B cell (primary cell): ENCODE measurements at places on chromosomes 2 and 18.

GRCh38 chr18:26700201-26700600 lies 151.8 kb upstream of the KCTD1 start:
- H3K4me3 ChIP-seq: no peak overlapping the region
- H3K27ac ChIP-seq: no peak overlapping the region
- DNase-seq: no peak
- H3K4me1 ChIP-seq: no peaks in the 10 kb centered on the region
- no peaks in the 10 kb centered on the region for H3K27me3 ChIP-seq

GRCh38 chr2:37585982-37586621 lies 85.3 kb downstream of the CDC42EP3 start:
- H3K36me3 ChIP-seq: no peaks in the 10 kb centered on the region
- H3K4me3 ChIP-seq: no peak overlapping the region
- no peak for DNase-seq
- peaks cover 18% of the 10 kb centered on the region for H3K4me1 ChIP-seq

DNA sequence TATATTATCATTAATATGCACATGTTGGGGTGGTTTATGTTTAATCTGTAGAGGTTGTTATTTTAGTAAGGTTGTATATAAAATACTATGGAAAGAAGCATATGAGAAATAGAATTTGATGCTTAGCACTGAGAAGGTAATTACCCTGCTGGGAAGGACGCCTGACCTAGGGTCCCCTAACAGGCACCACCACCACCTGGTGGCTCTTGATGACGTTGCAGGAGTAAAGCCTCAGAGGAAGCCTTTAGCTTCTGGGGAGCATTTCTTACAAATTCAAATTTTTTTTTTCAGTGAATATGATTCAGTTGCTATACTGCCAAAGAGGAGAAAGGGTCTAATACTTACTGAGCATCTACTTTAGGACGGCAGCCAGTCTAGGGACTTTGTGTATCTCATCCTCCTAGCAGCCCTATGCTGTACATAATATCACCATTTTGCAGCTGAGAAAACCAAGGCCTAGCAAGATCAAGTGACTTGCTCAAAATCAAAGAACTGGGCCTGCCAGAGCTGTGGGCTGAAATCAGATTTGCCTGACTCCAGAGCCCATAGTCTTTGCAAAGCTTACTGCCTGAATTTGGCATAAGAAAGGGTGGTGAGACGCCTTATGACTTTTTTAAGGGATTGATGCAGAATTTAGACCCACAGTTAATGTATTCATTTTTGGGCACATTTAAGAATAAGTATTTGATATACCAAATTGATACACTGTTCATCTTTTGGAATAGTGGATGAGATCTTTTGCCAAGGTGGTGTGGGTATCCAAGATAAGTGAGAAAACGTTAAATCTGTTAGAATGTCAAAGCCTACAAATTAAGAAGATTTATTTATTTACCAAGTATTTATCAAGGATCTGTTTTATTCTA lies 78.8 kb upstream of the GAREM1 start:
- H3K36me3 ChIP-seq: no peaks in the 10 kb centered on the region
- no peaks in the 10 kb centered on the region for H3K4me1 ChIP-seq
- no peaks in the 10 kb centered on the region for H3K27me3 ChIP-seq
- no peak overlapping the region for H3K27ac ChIP-seq
- peak; percentile 36 for DNase-seq
- H3K4me3 ChIP-seq: no peak overlapping the region

DNA sequence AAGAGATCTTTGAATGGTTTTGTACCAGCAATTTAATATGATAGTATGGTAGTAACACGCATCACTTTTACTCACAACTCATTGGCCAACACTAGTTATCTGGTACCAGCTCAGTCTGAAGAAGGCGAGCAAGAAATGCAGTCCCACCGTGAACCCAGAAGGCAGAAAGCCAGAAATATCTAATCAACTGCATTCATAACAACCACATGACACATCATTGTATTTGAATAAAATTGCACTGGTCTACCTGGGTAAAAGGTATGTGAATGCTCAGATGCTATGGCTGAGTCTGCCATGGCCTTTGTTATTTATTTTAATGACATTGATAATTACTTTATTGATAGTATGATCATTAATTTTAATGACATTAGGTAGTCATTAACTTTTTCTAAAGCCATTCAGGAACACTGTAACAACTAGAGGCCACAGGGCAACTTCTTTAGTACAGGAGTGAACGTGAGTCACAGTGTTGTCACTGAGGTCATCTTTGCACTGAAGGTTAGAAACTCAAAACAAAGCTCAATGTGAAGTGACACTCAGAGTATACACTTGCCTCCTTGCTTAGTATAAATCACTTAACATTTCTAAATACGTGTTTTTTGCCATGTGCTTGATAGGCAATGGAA lies 475.6 kb upstream of the TNP1 start:
- H3K4me3 ChIP-seq: no peak overlapping the region
- no peaks in the 10 kb centered on the region for H3K36me3 ChIP-seq
- peaks cover 8% of the 10 kb centered on the region for H3K27me3 ChIP-seq
- no peak for DNase-seq

DNA sequence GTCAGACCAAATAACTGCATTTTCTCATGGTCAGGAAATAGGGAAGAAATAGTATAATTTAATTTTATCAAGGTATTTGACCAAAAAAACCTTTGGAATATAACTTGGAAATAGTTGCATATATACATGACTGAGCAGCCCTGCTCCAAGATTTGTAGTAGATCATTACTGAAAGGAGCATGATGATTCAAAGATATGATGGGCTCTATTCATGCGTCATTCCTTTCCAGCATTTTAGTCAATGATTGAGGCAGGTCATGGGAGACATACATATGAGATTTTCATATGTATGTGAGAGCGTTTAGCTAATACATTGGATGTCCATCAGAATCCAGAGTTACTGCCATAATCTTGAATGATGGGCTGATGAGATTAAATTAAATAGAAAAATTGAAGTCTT lies 74.5 kb downstream of the CAB39 start:
- H3K27me3 ChIP-seq: no peaks in the 10 kb centered on the region
- H3K4me3 ChIP-seq: no peak overlapping the region
- DNase-seq: no peak
- H3K36me3 ChIP-seq: peaks cover 15% of the 10 kb centered on the region

- H3K27me3 ChIP-seq: no peaks in the 10 kb centered on the region
Observed at GRCh38 chr2:142914507-142915313, 37.2 kb downstream of the KYNU start.

DNA sequence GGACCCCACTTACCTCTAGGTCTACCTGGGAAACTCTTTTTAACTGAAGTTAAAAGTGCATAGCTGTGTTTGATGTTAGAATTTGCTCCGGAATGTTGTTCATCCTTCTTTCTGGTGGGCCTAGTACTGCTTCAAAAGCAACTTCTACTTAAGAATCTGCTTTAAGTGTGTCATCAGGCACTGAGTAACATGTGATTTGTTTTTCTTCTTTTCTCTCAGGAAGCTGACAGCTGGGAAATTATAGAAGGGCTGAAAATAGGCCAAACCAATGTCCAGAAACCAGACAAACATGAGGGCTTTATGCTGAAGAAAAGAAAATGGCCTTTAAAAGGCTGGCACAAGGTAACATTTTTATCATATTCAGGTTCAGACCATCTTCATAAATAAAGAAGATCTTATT lies 122.9 kb downstream of the PRKRA start:
- H3K4me3 ChIP-seq: no peak overlapping the region
- no peaks in the 10 kb centered on the region for H3K4me1 ChIP-seq
- H3K27ac ChIP-seq: no peak overlapping the region
- no peaks in the 10 kb centered on the region for H3K36me3 ChIP-seq
